ENCODE measurements at places on chromosomes 11 and 22. TPM values are rescaled to one million over a fixed set of nuclear protein-coding genes. Genes with fewer than 3 reads are reported as not detected.

DNA sequence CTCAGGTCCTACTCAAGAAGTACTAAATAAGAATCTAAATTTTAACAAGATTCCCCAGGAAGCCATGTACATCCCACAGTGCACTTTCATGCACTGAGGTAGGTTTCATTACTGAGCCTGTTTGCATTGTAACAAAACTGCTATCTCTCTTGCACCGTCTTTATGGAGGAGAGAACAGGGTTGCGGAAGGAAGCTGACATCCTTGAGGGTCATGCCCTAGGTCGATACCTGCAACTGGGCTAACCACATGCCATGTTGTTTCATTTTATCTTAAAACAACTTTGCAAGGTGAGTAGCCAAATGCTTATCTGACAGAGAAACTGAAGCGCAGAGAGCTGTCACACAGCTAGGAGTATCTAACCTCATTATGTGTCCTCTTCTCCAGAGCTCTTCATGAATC lies 656.3 kb upstream of the TENM4 start:
- no peak for DNase-seq

GRCh38 chr11:9004183-9004926 lies 554 bp upstream of the NRIP3 start:
- no peak for DNase-seq

GRCh38 chr11:1930462-1930830 lies 10.9 kb downstream of the TNNT3 start:
- no peak for DNase-seq

DNA sequence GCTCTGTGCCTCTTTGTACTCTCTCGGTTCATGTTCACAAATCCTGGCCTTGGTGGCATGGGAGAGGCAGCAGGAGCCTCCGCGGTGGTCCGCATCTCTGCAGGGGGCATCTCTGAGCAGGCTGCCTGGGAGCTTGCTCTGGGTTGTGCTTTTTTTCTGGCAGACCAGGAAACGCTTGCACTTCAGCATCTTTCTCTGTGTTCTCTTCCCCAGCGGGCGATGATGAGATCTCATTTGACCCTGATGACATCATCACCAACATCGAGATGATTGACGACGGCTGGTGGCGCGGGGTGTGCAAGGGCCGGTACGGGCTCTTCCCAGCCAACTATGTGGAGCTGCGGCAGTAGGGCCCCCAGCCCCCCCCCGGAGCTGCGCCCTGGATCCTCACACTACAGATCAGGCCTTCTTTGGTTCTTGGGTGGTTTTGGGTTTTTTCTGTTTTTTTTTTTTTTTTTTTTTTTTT lies 36.5 kb downstream of the CTTN start:
- DNase-seq: no peak

GRCh38 chr11:12884751-12885318 lies 124.3 kb upstream of the RASSF10 start:
- DNase-seq: no peak

Gene NOX4
- 3.4 TPM for total RNA-seq

DNA sequence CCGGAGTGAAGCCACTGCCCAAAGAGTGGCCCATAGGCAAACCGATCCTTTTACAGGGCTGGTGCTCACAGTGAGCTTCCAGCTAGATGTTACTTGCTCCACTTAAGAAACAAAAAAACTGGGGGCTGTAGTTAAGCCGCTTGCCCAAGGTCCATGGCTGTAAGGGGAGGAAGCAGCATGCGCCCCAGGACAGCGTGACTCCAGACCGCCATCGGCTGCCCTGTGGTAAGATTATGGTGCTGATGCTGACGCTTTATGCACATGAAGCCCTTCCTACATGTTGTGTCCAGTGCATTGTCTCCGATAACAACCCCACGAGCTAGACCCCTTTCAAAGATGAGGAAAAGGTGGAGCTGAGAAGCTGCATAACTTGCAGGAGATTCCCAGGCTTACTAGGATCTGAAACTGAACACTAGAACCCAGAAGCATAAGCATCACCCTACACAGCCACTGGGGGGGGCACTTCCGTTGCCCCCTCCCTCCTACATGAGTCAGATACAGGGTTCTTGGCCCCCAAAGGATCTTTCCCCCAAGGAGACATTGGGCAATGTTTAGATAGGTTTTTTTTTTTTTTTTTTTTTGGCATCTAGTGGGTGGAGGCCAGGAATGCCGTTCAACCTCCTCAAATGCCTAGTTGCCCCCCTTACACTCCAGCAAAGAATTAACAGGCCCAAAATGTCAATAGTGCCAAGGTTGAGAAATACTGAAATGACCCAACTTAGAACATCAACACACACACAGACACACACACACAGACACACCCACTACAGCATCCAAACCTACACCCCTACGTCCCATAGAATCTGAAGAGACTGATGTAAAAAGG lies 53.9 kb downstream of the MN1 start:
- no peak for DNase-seq

GRCh38 chr22:31605851-31606585 lies 56.0 kb downstream of the PISD start:
- no peak for DNase-seq

Gene NUP98
- total RNA-seq: 67.7 TPM

DNA sequence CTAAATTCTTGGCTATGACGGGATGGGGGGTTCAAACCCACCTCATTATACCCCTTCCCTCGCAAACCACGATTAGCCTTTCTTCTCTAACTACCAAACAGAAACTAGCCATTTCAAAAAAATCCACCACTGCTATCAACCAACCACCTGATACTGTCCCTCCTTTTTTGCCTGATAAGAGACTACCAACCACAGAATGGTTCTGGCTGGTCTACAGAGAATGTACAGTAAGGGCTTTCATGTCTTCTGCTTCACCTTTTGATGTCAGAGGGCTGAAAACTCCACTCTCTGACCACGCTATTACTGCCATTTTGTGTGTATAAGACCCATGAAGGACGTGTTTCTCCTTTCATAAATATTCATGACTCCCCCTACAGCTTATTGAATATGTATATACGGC lies 19.1 kb downstream of the RIC3 start:
- no peak for DNase-seq

Gene MICAL3
- 64.2 TPM for total RNA-seq

DNA sequence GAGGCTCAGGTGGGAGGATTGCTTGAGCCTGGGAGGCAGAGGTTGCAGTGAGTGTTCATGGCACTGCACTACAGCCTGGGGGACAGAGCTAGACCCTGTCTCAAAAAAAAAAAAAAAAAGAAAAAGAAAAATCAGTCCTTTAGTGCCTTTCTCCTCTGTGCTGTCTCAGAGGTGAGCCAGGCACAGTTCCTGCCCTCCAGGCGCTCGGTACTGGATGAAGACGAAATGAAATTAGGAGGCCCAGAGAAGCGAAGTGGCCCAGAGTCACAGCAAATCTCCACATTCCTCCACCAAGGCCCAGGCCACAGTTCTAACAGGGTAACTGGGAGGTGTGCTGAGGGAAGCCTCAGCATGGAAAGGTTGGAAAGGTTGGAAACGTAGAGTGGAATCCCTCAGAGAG lies 4.9 kb downstream of the PLEKHB1 start:
- no peak for DNase-seq

DNA sequence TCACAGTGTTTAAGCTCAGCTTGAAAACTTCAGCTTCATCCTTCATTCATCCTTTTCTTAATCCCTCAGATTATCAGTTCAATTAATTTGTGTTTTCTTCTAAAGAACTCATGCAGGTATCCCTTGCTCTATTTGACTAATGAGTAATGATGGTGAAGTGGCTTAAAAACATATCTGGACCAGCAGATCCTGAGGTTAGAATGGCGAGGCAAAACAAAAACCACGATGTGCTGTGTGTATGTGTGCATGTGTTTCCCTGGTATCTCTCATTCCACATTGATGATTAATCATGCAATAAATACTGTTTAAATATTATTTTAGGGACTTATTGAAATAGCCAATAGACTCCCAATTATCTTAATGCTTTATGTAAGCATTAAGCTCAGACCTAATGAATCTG lies 437.0 kb downstream of the DYNC2H1 start:
- DNase-seq: peak; percentile 4

DNA sequence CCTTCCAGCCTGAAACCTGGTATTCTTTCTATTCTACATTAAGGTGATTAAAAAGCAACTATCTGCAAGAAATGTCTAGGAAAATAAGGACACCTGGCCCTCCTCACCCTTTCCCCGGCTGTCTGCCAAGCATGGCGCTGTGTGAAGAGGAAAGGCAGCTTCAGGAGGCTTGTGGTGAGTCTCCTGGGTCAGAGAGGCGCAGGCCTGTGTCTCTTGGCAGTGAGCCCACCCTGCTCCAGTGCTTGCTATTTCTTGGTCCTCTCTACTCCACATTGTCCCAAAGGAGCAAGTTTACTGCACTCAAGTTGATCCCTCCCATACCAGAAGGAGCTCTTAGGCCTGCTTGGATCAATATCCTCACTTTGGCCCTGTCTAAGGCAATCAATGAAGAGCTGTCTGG lies 520.7 kb upstream of the B3GAT1 start:
- DNase-seq: no peak

DNA sequence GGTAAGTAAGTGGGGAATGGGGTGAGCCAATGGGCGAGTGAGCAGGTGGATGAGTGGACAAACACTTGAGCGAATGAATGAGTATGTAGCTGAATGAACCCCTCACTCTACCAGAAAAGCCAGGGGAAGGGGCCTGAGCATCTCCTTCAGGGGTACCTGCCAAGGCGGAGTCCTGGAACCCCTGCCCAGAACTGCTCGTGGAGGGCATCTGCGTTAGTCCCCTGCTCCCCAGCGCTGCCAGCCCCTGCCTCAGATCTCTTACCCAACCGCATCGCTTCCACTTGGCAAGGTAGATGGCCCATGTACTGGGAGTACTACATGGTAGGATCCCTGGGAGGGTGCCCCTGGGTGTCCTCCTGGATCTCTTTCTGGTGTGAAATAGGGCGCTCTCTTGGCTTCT lies 7.4 kb upstream of the ANO1 start:
- DNase-seq: no peak

Gene TMEM225
- total RNA-seq: not detected

Gene RAG1
- total RNA-seq: 0.80 TPM

DNA sequence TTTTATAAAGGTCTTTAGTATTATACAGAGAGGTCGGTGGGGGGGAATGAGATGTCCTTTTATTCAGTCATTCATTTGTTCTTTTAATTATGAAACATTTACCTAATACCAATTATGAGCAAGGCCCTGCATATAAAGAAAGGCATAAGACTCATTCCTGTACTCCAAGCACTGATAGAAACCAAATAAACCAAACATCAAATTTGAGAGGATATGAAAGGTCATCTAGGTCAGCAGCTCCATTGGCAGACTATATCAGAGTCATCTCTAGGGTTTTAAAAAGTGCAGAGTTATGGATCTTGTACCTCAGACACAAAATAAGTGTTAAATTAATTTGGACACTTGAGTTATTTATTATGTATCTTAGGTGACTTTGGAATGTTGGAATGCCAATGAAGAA lies 71.5 kb downstream of the CASP12 start:
- no peak for DNase-seq

Gene MIAT
- 0.19 TPM for total RNA-seq

All from esophagus muscularis mucosa (tissue), 4 donors.